SK-N-SH treated with all-trans-retinoic acid at 6 μM for 48 hours (cell line): ENCODE measurements at places on chromosomes 3 and 15.

DNA sequence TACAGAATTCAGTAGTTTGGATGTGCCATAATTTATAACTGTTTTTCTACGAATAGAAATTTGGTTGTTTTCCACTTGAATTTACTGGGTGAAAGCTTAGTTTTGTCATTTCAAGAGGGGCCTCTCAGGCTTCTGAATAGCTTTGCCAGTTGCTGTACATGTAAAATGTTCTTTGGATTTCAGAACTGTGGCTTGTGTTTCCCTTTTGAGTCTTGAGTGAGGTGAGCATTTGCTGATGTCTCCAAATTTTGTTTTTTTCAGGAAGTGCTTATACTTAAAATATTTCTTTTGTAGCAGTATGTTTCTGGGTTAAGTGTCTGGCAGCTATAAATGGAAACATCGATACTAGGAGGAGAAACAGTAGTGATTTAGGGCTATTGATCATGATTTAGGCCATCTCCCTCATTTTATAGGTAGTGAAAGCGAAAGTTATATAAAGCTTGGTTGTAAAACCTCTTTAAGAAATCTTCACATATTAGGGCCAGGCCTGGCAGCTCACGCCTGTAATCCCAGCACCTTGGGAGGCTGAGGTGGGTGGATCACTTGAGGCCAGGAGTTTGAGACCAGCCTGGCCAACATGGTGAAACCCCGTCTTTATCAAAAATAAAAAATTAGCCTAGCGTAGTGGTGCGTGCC, 9.2 kb upstream of the TRAK1 start:
- no peak for ATAC-seq

DNA sequence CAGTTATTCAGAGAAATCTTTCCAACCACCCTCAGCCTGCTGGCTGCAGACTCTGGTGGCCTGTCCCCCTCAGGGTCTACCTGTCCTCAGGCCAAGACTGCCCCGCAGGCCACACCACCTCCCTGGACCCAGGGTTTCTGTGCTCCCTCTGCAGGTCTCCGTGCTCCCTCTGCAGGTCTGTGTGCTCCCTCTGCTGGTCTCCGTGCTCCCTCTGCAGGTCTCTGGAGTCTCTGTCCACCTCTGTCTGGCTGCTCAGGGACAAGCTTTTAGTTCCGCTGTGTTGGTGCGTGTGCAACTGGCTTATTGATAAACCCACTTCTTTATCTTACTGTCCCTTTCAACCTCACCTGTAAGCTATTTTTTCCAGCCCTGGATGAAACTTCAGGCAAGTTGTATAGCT, 30.1 kb downstream of the BDH1 start:
- peak; percentile 63 for ATAC-seq

DNA sequence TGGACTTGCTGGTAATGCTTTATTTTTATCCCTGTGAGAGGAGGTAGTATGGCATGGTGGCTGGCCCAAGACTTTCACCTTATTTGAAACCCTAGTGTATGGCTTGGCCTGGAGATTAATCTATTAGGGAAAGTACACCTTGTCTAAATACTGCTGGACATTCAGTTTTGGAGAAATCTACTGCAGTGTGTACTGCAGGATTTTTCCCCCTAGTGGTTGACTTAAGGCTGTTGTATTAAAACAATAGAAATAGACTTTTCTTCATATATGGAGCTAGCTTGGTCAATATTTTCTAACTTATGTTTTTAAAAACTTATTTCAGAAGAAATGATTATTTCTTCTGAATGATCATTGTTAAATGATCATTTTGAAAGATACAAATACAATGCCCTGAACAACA, 13.9 kb upstream of the SLITRK3 start:
- peak; percentile 54; the same call in 1 of the 3 replicates for ATAC-seq

DNA sequence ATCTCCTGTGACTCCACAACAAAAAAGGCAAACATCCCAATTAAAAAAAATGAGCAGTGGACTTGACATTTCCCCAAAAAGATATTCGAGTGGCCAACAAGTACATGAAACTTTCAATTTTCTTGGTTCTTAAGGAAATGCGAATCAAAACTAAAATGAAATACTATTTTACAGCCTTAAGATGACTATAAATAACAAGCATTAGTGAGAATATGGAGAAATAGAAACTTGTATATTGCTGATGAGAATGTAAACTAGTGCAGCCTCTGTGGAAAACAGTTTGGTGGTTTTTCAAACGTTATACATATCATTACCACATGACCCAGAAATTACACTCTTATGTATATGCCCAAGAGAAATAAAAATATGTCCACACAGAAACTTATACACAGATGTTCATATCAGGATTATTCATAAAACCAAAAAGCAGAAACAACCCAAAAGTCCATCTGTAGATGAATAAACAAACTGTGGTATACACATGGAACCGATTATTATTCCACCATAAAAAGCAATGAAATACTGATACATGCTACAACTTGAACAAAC, 153.2 kb upstream of the GPR149 start:
- ATAC-seq, result no peak

- no peak for ATAC-seq
Measured at GRCh38 chr3:133188996-133189395, 150.8 kb downstream of the TMEM108 start.
